ENCODE measurements at places on chromosomes 7 and 10.

DNA sequence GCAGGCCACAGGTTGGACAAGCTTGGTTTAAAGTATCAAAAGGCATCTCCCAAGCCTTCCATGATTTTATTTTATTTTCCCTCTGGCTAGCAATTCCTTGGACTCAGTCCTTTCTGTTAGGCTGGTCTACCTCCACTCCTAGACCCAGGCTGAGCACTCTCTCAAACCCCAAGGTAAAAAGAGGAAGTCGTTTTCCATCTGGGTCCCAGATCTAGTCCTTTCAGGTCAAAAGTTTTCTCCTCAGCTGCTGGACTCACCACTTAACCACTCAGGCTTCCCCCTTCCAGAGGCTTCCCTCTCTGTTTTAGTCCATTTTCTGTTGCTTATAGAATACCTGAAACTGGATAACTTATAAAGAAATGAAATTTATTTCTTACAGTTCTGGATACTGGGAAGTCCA lies 252.3 kb upstream of the MKLN1 start:
- DNase-seq: no peak

- no peak for DNase-seq
These were observed 228.4 kb downstream of the DNAJB6 start for GRCh38 chr7:157565201-157565626.

DNA sequence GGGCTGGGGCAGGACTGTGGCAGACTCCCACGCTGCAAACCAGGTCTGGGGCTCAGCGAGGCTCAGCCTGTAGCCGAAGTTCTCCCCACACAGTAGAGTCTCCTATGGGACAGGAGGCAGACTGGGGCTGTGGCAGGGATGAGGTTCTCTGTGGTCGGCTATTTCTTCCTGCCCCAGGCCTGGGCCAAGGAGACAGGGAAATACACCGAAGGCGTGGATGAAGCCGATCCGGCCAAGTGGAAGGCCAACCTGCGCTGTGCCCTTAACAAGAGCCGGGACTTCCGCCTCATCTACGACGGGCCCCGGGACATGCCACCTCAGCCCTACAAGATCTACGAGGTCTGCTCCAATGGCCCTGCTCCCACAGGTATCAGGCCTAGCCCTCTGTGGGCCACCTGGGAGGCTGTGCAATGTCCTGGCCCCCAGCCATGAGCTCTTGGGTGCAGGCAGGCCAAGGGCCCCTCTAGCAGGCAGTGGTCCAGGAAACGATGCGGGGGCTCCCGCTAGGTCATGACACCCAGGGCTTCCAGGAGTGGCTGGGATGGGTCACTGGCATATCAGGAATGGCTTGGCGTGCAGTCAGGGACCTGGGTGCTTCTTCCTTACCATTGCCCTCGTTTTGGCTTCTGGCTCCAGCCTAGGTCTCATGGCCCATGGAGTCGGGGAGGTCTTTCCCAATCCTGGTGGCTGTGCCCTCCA lies 8.1 kb downstream of the IRF5 start:
- no peak for DNase-seq

GRCh38 chr10:25604591-25604990 lies 329.4 kb upstream of the MYO3A start:
- no peak for DNase-seq

- DNase-seq: no peak
These were observed 53.9 kb downstream of the AP3M1 start for GRCh38 chr10:74096777-74097176.

DNA sequence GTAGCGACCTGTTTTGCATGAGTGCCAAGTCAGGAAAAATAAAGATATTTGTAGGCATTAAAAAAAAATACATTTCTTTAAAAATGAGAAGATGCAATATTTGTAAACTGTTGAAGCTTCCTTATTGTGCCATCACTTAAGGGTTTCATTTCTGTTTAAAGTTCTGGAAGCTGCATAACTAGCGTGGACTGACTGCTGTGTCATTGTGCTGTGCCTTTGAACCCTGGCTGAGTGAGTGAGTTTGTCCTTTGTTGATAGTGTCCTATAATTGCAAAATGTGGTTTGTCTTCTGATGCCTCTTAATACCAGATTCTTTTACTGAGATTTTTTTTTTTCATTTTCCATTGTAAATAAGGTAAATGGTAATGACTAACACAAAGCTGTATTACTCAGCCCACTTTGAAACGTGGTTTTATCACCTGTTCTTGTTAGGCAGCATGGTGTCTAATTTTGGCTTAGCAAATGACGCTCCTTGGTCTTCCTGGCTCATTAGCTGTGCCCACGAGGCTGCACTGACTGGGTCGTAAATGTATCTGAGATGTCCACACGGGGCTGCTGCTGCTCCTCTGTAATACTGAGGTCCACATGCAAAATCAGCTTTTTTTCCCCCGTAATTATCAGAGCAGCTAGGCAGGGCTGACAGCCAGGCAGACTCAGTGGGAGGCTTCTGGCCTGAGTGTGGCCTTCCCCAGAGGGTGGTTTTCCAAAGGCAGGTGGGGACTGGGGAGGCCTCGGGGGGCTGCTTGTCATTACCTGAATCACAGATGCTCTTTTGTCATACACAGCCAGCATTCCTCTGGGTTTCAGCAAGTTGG lies 14.8 kb downstream of the ZSCAN25 start:
- no peak for DNase-seq

- DNase-seq: no peak
These were observed 123.1 kb upstream of the PITRM1 start for GRCh38 chr10:3295582-3296151.

DNA sequence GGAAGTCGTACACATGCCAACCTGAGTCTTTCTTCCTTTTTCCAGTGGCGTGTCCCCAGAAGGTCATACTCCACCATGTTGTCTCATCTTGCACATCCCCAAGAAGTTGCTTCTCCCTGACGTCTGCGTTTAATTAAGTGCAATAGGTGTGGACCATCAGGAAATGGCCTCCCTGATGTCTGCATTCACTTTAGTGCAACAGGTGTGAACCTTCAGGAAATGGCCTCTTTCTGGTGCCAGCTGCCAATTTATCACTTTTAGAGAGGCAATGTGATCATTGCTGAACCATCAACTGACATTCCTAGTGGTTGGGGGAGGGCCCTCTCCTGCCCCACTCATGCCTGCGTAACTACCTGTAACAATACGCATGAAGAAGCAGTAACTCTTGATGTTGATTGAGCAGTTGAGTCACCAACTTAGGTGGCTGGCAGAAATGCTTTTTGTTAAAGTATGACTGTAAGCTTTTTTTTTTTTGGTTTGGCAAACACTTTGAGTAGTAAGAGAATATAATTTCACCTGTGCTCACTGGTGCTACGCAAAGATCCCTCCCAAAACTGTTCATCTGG lies 25.8 kb downstream of the SCIN start:
- DNase-seq: no peak

DNA sequence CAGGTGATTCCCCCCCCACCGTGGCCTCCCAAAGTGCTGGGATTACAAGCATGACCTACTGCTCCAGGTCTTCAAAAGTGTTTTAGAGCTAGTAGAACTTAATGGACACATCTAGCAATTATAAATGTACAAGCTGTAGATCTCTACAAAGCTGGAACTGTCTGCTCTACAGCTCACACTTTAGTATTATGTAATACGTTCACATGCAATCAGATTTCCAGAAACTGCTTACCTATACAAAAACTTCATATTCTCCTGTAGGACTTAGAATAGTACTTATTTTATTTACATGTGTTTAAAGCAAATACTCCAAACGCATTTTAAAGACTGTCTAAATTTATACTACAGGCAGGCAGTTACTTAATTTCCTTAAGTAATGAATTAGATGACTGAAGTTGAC lies 39.2 kb upstream of the ASL start:
- no peak for DNase-seq

DNA sequence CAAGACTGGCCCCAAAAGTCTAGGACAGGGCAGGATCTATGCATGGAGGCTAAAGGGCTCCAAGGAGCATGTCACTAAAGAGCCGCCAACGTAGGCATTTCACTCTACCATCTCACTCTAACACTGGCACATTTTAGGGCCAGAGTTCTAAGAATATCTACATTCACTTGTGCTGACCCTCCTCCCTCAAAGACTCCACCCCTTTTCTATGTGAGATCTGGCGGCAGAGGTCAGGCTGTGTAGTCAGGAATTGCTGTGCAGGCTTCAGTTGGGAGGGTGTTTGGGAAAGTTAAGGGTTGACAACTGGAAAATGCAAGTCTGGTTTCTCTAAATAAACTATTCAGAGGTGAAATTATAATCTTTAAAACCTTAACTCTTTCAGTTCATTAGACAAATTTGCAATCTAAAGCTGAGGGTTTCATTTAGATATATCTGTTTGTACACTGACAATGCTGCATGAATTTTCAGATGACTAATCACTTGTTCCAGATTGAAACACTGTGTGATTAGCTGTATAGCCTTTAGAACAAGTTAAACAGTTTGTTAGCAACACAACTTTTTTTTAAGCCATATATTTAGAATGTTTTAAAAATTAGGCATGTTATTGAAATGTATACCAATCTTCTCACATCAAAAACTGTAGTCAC lies 18.2 kb downstream of the LMOD2 start:
- no peak for DNase-seq

GRCh38 chr7:87545760-87546159 lies 54.9 kb downstream of the ABCB1 start:
- DNase-seq: no peak

Data from stimulated activated CD8-positive, alpha-beta memory T cell treated with anti-CD3 and anti-CD28 coated beads, Interleukin-4, amount 100 ng/mL, for 24 hours (primary cell).